B cell (primary cell): ENCODE measurements at places on chromosomes 11 and 22. TPM values are rescaled to one million over a fixed set of nuclear protein-coding genes. Genes with fewer than 3 reads are reported as not detected.
A peak's percentile ranks its signal among the peaks of the same experiment; 100 is the strongest.

The LRRN4CL gene
- 0.15 and 0.25 TPM in 2 replicates for total RNA-seq

The VPREB3 gene
- 73.0 and 92.7 TPM in 2 replicates for total RNA-seq

The ADORA2A gene
- 45.4 and 49.3 TPM in 2 replicates for total RNA-seq

The TPBGL gene
- total RNA-seq = not detected in 2 replicates

The CHRM1 gene
- not detected in 2 replicates for total RNA-seq

The SHISAL1 gene
- not detected in 2 replicates for total RNA-seq

- H3K36me3 ChIP-seq = no peaks in the 10 kb centered on the region
- H3K4me3 ChIP-seq = no peak overlapping the region
- no peaks in the 10 kb centered on the region for H3K4me1 ChIP-seq
- H3K27me3 ChIP-seq = no peaks in the 10 kb centered on the region
These were observed 12.7 kb downstream of the MYO18B start for GRCh38 chr22:25754527-25755202.

DNA sequence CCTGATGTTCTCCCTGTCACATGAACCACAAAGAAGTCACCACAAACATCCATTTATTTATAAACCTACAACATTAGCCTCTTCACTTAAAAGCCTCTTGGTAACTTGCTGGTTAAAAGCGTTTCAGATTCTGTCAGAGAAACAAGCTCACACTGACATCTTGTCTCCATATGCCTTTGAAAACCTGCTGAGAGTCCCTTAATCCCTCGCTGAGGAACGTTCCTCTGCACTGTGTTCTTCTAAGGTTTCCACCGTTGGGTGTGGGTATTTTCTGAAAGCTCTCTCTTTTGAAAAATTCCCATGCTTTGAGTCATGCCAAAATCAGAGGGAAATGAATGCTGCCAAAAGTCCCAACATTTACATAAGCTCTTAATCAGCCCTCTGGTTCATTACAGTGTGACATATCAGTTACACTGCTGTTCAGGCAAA is 149.8 kb downstream of the CCDC34 start:
- no peak overlapping the region for H3K27ac ChIP-seq
- no peak overlapping the region for H3K4me3 ChIP-seq
- no peaks in the 10 kb centered on the region for H3K4me1 ChIP-seq

DNA sequence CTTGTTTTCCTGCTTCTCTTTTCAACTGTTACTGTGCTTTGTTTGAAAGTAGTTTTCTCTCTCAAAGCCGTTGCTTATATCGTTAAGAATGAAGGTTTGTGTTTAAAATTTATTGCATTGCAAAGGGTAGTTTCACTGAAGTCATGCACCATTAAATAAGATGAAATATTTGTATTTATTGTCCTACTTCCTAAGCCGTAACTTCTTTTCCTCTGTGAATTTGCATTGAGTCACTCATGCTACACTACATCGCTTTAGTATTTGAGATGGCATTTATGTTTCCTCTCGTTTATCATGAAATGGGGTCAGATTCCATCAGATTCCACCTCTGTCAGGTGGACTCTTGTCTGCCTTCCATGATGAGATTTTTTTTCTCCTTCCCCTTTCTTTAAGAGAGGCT is 65.8 kb upstream of the RASSF10 start:
- DNase-seq = no peak
- no peak overlapping the region for H3K27ac ChIP-seq
- H3K4me3 ChIP-seq = no peak overlapping the region
- no peaks in the 10 kb centered on the region for H3K27me3 ChIP-seq
- no peaks in the 10 kb centered on the region for H3K36me3 ChIP-seq

GRCh38 chr22:35868938-35869337 is 151.3 kb downstream of the APOL5 start:
- H3K27ac ChIP-seq = no peak overlapping the region
- no peak overlapping the region for H3K4me3 ChIP-seq
- no peaks in the 10 kb centered on the region for H3K4me1 ChIP-seq
- H3K36me3 ChIP-seq = no peaks in the 10 kb centered on the region

DNA sequence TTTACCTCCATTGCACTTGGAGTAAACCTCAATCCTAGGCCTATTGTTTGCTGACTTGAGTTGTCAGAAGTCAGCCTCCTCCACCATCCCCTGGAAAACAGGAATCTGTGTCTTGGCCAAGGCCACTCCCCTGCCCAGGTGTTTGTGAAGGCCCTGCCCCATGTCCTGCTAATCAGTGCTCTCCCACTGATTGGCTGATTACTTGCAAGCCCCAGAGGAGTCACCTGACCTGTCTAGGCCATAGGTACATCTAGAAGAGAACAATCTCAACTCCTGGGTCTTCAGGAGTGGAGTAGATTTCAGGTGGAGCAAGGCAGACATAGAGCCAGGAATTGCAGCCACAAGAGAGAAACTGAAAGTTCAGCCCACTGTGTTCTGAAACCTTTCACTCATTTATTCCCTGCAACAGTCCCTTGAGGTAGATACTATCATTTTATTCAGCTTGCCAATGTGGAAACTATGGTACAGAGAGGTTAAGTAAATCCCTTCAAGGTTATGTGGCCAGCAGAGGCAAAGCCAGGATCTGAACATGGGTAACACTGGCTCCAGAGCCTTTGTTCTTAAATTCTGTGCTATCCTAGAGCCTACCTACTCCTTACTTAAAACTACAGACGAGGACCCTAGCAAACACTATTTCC is 10.4 kb downstream of the OAF start:
- no peak overlapping the region for H3K27ac ChIP-seq
- no peak for DNase-seq
- no peak overlapping the region for H3K4me3 ChIP-seq
- no peaks in the 10 kb centered on the region for H3K36me3 ChIP-seq
- peaks cover 8% of the 10 kb centered on the region for H3K4me1 ChIP-seq
- no peaks in the 10 kb centered on the region for H3K27me3 ChIP-seq

DNA sequence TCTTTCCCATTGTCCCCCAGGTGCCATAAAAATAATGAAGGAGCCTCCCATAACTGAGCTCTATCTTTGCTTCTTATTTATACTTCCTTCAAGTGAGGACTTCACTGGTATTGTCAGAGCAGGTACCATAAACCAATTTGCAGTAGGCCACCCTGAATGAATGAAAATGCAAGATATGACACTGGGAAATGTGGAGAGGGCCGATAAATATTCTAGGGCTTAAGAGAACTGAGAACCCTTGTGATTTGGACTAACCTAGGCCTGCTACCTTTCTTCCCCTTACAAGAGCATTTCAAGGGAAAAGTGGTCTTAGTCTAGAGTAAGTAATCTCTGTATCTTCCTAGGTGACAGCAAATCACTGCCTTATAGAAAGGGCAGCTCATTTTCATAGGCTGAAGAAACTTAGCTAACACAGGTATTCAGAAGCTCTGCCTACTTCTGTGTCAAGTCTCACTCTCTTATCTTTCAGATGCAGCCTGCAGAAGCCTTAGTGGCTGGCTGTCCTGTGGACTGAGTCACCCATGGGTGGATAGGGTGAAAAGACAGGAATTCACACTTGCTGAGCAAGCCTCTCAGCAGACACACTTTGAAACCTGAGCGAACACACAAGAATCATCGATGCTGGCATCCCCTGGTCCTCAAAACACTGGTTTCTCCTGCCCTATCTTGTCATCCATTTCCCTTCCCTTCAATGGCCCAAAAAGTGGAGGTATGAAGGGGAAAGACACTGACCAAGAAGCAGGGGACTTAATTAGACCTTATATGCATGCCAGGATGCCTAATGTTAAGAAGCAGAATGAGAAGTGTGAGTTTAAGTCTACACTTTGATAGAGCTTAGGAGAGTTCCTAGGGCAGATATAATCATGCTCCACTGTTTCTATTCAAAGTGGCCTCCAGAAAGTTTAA is 15.2 kb downstream of the NRIP3 start:
- peaks cover 4% of the 10 kb centered on the region for H3K27me3 ChIP-seq
- H3K36me3 ChIP-seq = no peaks in the 10 kb centered on the region
- H3K4me3 ChIP-seq = no peak overlapping the region
- no peak for DNase-seq

- no peak overlapping the region for H3K27ac ChIP-seq
- no peaks in the 10 kb centered on the region for H3K4me1 ChIP-seq
- no peaks in the 10 kb centered on the region for H3K27me3 ChIP-seq
- no peak for DNase-seq
- H3K36me3 ChIP-seq = no peaks in the 10 kb centered on the region
These were observed 219.3 kb upstream of the TMEM45B start for GRCh38 chr11:129596351-129596750.

GRCh38 chr11:111731821-111732220 is 34.4 kb downstream of the PPP2R1B start:
- DNase-seq = no peak
- no peaks in the 10 kb centered on the region for H3K27me3 ChIP-seq
- H3K36me3 ChIP-seq = no peaks in the 10 kb centered on the region
- no peak overlapping the region for H3K27ac ChIP-seq
- no peak overlapping the region for H3K4me3 ChIP-seq
- no peaks in the 10 kb centered on the region for H3K4me1 ChIP-seq

DNA sequence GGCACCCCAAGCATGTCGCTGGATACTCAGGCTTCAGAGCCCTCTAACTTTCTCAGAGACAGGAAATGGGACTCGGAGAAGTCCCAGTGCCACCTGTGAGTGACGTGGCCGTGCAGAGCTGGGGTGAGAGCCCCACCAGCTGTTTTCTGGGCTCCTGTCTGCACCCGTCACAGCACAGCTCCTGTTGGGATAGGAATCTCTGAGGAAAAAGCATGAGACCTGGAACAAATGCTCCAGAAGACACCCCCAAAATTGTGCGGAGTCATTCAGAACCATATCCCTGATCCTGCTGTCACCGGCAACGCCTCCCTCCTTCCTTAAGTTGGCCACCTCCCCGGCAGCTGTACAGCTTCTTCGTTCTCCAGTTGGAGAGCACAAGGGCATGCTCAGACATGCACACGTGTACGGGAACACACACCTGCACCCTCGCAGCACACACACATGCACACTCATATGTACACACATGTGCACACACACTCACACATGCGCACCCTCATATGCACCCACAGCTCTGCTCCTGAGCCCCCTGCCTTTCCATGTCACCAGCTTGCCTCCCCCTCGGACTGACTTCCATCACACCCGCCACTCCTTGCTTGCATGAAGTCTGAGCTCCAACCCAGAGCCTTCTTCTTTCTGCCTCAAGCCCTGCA is 1430.0 kb downstream of the BRD1 start:
- H3K36me3 ChIP-seq = no peaks in the 10 kb centered on the region
- no peaks in the 10 kb centered on the region for H3K27me3 ChIP-seq
- no peak overlapping the region for H3K4me3 ChIP-seq
- H3K4me1 ChIP-seq = no peaks in the 10 kb centered on the region
- H3K27ac ChIP-seq = no peak overlapping the region
- DNase-seq = no peak

DNA sequence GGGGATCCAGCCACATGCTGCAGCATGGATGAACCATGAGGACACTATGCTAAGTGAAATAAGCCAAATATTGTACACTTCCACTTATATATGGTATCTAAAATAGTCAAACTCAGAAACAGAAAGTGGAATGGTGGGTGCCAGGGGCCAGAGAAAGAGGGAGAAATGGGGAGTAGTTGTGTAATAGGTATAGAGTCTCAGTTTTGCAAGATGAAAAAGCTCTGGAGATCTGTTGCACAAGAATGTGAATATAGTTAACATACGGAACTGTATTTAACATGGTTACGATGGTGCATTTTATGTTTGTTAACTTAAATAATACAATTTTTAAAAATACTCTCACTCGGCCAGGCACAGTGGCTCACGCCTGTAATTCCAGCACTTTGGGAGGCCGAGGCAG is 21.2 kb downstream of the GDPD5 start:
- peaks cover 25% of the 10 kb centered on the region for H3K4me1 ChIP-seq
- H3K4me3 ChIP-seq = no peak overlapping the region
- DNase-seq = no peak
- no peaks in the 10 kb centered on the region for H3K27me3 ChIP-seq
- H3K27ac ChIP-seq = no peak overlapping the region

GRCh38 chr11:65849771-65850216 is 8.2 kb downstream of the CFL1 start:
- DNase-seq = peak; percentile 12
- no peak overlapping the region for H3K27ac ChIP-seq
- H3K4me3 ChIP-seq = no peak overlapping the region
- H3K4me1 ChIP-seq = no peaks in the 10 kb centered on the region
- peaks cover 45% of the 10 kb centered on the region for H3K36me3 ChIP-seq

GRCh38 chr11:19164230-19164855 is 37.4 kb downstream of the CSRP3 start:
- H3K36me3 ChIP-seq = peaks cover 3% of the 10 kb centered on the region
- H3K27ac ChIP-seq = no peak overlapping the region

- peak; percentile 45 for DNase-seq
- peaks cover 48% of the 10 kb centered on the region for H3K4me1 ChIP-seq
- no peaks in the 10 kb centered on the region for H3K36me3 ChIP-seq
- peak overlapping the region; percentile 44 for H3K4me3 ChIP-seq
These were observed 20.0 kb upstream of the CASP12 start for GRCh38 chr11:104918113-104918824.

- no peak for DNase-seq
- H3K27me3 ChIP-seq = no peaks in the 10 kb centered on the region
- H3K27ac ChIP-seq = no peak overlapping the region
- H3K4me3 ChIP-seq = no peak overlapping the region
These were observed 255.9 kb downstream of the INSC start for GRCh38 chr11:15370495-15371147.

GRCh38 chr11:68271023-68271780 is 571 bp downstream of the C11orf24 start:
- H3K27me3 ChIP-seq = no peaks in the 10 kb centered on the region
- peak overlapping the region; percentile 99 for H3K4me3 ChIP-seq
- H3K27ac ChIP-seq = peak overlapping the region; percentile 98
- H3K36me3 ChIP-seq = peaks cover 25% of the 10 kb centered on the region
- H3K4me1 ChIP-seq = peaks cover 78% of the 10 kb centered on the region

DNA sequence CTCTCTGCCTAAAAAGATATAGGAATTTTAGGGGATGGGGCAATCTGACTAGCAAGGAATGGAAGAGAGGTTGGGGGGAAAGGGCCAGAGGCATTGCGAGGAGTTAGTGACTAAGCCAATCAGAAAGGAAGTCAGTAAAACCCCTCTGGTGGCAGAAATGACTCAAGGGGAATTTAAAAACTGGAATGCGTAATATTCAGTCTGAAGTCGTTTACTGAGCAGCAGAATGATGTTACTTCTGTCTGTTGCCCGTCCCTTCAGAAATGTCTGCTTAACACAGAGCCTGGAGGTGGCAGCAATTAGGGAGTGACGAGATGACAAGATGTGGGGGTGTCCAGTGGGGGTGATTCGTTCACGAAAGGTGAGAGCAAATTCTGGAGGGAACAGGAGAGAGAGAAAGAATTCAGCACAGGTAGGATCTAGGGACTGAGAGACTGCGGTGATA is 107.7 kb upstream of the CLMP start:
- H3K4me3 ChIP-seq = no peak overlapping the region
- H3K27me3 ChIP-seq = peaks cover 10% of the 10 kb centered on the region
- H3K4me1 ChIP-seq = peaks cover 25% of the 10 kb centered on the region
- DNase-seq = peak; percentile 14

- DNase-seq = no peak
- no peaks in the 10 kb centered on the region for H3K36me3 ChIP-seq
- no peak overlapping the region for H3K27ac ChIP-seq
These were observed 26.5 kb upstream of the KRTAP5-7 start for GRCh38 chr11:71500601-71501021.
